ENCODE measurements at places on chromosomes 2 and 18. TPM values are rescaled to one million over a fixed set of nuclear protein-coding genes. Genes with fewer than 3 reads are reported as not detected.

Gene MC4R
- total RNA-seq: not detected

Gene KHK
- 4.7 TPM for total RNA-seq

Gene DSG1
- not detected for total RNA-seq

Gene RIT2
- not detected for total RNA-seq

Gene RBKS
- 6.5 TPM for total RNA-seq

Gene ZNF396
- 1.7 TPM for total RNA-seq

Gene MBD1
- 55.2 TPM for total RNA-seq

Gene ARHGAP15
- 11.6 TPM for total RNA-seq

Gene SLC4A3
- 6.7 TPM for total RNA-seq

Gene RBM45
- total RNA-seq: 13.1 TPM

Gene KIAA2012
- total RNA-seq: not detected

Gene ANKRD62
- not detected for total RNA-seq

Gene INO80D
- 22.1 TPM for total RNA-seq

Gene CAPG
- 124 TPM for total RNA-seq

Gene SCYGR4
- not detected for total RNA-seq

Gene TEX44
- total RNA-seq: not detected

Gene CYBRD1
- total RNA-seq: 172 TPM

Gene CPS1
- total RNA-seq: 3.8 TPM
